Activated CD4-positive, alpha-beta memory T cell treated with anti-CD3 and anti-CD28 coated beads for 36 hours (primary cell): ENCODE measurements at places on chromosomes 2 and 18. TPM values are rescaled to one million over a fixed set of nuclear protein-coding genes. Genes with fewer than 3 reads are reported as not detected.

ST6GAL2 gene
- total RNA-seq, result not detected

L3MBTL4 gene
- total RNA-seq, result 0.29 TPM

RIT2 gene
- not detected for total RNA-seq

MEP1B gene
- total RNA-seq, result not detected

CDH19 gene
- total RNA-seq, result not detected
